ENCODE measurements at places on chromosomes 5 and 9. TPM values are rescaled to one million over a fixed set of nuclear protein-coding genes. Genes with fewer than 3 reads are reported as not detected.

The CFAP77 gene
- total RNA-seq: 0.19 TPM

The CDH10 gene
- 0.15 TPM for total RNA-seq

The DNM1 gene
- 89.0 TPM for total RNA-seq

The GHR gene
- total RNA-seq: 0.06 TPM

The PLAC8L1 gene
- total RNA-seq: not detected

The RNF14 gene
- total RNA-seq: 64.3 TPM

Measured in A549 treated with Mapracorat at 1 μM for 4 hours (cell line).